ENCODE measurements at places on chromosomes 2 and 18.

GRCh38 chr2:180370511-180371205 is 363.6 kb upstream of the CWC22 start:
- no peak for DNase-seq

GRCh38 chr18:10877987-10878386 is 271.4 kb downstream of the PIEZO2 start:
- no peak for DNase-seq

GRCh38 chr2:1673160-1673944 is 71.0 kb downstream of the PXDN start:
- no peak for DNase-seq

DNA sequence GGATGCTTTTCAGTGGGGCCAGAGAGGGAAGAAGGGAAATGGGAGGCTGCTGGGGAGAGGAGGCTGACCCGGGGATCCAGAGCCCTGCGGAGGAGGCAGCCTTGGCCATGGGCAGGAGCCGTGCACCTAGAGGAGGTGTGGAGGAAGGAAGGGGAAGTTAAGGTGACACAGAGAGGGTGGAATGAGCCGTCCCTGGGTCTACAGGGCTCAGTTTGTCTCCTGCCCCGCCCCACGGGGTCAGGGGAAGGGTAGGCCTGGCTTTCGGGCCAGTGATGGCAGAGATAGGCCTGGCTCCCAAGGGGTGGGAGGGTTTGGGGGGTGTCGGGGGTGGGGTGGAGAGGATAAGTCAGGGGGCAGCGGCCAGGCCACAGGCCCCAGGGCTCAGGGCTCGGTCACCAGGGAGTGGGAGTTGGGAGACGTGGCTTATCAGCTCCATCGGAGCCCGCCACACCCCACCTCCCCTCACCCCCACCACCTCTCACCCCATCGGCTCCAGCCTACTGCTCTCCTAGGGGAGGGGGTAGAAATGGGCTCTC is 39.5 kb upstream of the NOTO start:
- DNase-seq: no peak

GRCh38 chr18:2143636-2144035 is 427.7 kb downstream of the METTL4 start:
- no peak for DNase-seq

GRCh38 chr2:27720004-27720551 is 51.4 kb upstream of the MRPL33 start:
- DNase-seq: peak; percentile 37

- peak; percentile 17 for DNase-seq
Measured at GRCh38 chr2:174490051-174490450, 3.2 kb upstream of the GPR155 start.

DNA sequence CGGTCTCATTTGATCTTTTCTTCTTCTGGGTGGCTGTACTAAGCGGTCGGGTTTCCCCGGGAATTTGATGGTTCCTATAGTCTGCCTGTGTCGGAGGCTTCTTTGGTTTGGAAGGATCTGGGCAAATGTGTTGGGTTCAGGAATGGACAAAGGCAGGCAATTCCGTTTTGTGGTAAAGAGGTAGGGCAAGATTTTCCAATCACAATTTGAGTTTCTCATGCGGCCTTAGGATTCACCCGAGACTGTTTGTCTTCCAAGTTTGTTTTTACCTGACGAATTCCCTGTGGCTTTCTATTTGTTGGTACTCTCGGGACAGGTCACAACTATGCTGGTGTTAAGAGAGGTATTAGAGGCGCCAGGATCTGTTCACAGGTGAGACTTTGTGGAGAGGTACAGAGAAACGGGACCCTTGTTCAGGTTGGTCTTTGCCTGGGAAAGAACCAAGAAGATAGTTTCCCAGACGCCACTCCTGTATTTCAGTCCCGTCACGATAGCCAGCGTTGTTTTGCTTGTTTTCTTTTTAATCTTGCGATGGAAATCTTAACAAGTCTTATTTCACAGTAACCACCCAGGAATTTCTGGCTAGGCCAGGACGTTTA is 3.0 kb downstream of the SP5 start:
- no peak for DNase-seq

DNA sequence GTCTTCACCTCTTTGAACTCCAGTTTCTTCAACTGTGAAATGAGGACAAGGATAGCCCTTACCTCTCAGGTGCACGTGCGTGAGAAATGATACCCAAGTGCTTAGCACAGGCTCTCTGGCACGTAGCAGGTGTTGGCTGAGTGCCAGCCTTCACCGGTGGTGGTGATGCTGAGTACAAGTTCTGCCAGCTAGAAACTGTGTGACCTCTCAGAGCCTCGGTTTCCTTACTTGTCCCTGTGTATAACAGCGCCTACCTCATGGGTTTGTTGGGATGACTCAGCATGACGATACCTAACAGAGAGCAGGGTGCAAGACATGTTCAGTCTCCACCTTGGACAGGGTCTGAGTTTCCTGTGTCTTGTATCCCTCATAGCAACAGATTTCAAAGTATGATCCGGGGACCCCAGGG is 205.1 kb downstream of the TNS1 start:
- DNase-seq: no peak

GRCh38 chr2:219302412-219302968 is 6.7 kb downstream of the PTPRN start:
- DNase-seq: no peak

- DNase-seq: no peak
Measured at GRCh38 chr18:58624011-58624410, 4.9 kb downstream of the ALPK2 start.
